CD4-positive, alpha-beta T cell treated with Interferon alpha-2 for 1 hour (primary cell): ENCODE measurements at places on chromosomes 13 and 19.
A peak's percentile ranks its signal among the peaks of the same experiment; 100 is the strongest.

DNA sequence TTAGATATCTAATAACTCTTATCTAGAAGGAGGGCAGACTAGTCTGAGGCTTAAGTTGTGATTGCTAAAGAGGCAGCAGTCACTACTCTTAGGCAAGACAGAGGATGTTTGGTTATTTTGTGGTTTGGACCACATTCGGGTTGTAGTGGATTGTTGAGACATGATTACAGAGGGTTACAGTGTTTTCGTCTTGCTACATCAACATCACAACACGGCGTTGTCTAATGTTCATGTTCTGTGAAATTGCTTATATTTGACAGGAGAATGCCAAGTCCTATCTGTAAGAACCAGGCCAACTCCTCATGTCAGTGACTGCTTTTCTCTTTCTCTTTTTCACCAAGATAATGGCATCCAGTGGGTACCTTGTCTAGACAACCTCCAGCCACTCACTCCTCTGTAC is 16.8 kb upstream of the TM9SF2 start:
- DNase-seq, result peak; percentile 34

- no peak for DNase-seq
Observed at GRCh38 chr13:60453490-60453889, 56.5 kb downstream of the TDRD3 start.

- no peak for DNase-seq
Observed at GRCh38 chr19:15532779-15533521, 24.6 kb downstream of the CYP4F22 start.

- DNase-seq, result no peak
Observed at GRCh38 chr19:14198384-14199376, 7.3 kb downstream of the ADGRL1 start.

GRCh38 chr13:33347861-33348260 is 62.3 kb upstream of the STARD13 start:
- no peak for DNase-seq

DNA sequence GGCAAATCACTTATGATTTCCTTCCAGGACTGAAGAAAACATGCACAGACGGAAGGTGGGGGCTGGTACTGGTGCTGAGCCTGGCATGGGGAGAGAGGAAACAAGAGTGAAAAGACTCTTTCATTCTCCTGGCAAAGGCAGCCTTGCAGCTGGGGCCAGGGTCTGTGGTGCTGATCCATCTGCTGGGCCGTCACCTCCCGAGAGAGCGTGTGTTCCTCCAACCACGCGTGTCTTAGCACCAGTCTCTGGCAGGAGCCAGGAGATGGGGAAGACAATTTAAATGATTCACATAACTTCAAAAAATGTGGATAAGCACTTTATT is 23.9 kb upstream of the SPART start:
- no peak for DNase-seq
